Karpas-422 (cell line): ENCODE measurements at places on chromosomes 1 and 21.

DNA sequence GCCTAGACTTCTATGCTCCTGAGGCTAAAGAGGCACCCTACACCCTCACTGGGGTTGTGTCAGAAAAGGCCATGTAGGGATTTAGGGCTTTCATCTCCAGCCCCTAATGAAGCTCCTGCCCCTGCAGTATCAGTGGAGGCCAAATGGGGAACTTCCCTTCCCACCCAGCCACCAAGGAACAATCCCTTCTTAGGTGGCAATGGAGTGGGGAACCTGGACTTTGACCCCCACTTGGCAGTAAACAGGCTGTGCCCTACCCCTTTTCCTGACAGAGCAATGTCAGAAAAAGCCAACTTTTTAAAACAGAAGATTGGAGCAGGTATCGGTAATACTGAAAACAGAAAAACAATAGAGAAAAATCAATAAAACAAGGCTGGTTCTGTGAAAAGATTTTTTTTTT lies 35.5 kb upstream of the SLC19A2 start:
- H3K27ac ChIP-seq: no peak overlapping the region
- H3K36me3 ChIP-seq: no peaks in the 10 kb centered on the region
- H3K4me1 ChIP-seq: no peaks in the 10 kb centered on the region
- DNase-seq: no peak

DNA sequence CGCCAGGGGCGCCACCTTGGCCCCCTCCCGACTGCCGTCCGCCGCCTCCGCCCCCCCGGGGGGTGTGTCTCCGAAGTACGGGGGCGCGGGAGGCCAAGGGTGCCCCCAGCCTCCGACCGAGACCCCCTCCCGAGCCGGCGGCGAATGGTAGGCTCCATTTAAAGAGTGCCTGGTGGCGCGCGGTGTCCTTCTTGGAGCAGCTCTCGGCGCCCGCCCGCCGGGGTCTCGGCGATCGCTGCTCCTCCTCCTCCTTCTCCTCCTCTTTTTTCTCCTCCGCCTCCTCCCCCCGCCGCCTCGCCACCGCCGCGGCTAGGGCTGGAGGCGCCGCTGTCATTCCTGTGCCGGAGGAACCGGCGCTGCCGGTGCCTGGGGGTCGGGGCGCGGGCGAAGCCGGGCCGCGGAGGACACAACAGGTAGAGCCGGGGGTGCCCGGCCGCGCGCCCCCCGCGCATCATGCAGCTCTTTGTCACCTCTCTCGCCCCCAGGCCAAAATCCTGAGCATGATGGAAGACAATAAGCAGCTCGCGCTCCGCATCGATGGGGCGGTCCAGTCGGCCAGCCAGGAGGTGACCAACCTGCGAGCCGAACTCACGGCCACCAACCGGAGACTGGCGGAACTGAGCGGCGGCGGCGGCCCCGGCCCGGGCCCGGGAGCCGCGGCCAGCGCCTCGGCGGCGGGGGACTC lies at the start of gene KAZN:
TSS of gene KAZN (plus strand) at position 188 of the 685 bp plus-strand sequence.
- H3K4me3 ChIP-seq: no peak within 1 kb of the TSS
- no peaks in the 10 kb centered on the region for H3K4me1 ChIP-seq
- H3K27me3 ChIP-seq: no peaks in the 10 kb centered on the region
- H3K27ac ChIP-seq: no peak within 1 kb of the TSS

DNA sequence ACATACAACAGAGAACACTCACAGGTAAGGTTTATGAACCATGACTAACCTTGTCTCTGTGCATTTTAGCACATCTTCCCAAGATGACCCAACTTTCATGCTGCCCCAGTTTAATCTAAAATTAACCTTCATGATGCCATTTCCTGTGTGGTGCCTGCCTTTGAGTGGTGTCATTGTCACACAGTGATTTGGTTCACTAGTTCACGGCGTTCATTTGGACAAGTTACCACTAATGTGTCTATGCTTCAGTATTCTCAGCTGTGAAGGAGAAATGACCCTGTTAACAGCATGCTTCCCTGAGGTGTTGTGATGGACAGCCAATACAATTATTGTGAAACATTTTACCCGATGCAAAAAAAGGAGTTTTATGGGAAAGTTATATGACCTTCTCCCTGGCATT lies 693.1 kb downstream of the RWDD3 start:
- H3K27me3 ChIP-seq: no peaks in the 10 kb centered on the region
- H3K36me3 ChIP-seq: no peaks in the 10 kb centered on the region
- H3K4me3 ChIP-seq: no peak overlapping the region
- H3K27ac ChIP-seq: no peak overlapping the region

DNA sequence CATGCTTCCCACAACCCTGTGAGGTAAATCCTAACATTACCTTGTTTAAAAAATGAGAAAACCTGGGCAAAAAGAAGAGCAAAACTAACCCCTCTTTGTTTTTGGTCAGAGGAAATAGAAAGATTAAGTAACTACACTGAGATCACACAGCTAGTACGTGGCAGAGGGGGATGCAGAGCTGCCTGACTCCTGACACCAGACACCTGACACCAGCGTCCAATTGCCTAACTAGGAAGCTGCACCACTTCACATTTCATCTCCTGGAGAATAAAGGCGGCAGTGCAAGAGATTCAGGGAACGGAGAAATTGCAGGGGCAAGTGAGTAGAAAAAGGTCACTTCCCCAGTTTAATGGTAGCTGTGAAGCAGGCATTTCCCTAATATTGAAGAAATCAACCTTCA lies 229.3 kb upstream of the PTBP2 start:
- no peaks in the 10 kb centered on the region for H3K4me1 ChIP-seq
- H3K27me3 ChIP-seq: no peaks in the 10 kb centered on the region
- DNase-seq: no peak

GRCh38 chr1:35564037-35564883 lies 6.7 kb downstream of the NCDN start:
- H3K27ac ChIP-seq: no peak overlapping the region
- H3K4me1 ChIP-seq: peaks cover 2% of the 10 kb centered on the region
- no peaks in the 10 kb centered on the region for H3K36me3 ChIP-seq
- H3K4me3 ChIP-seq: no peak overlapping the region
- no peaks in the 10 kb centered on the region for H3K27me3 ChIP-seq
